ENCODE measurements at places on chromosomes 12 and 14.

GRCh38 chr12:4005851-4006430, 132.7 kb upstream of the PARP11 start:
- no peak for DNase-seq

GRCh38 chr14:92786427-92786756, 7.7 kb upstream of the GOLGA5 start:
- DNase-seq: no peak

GRCh38 chr12:97275256-97275655, 187.3 kb upstream of the RMST start:
- no peak for DNase-seq

DNA sequence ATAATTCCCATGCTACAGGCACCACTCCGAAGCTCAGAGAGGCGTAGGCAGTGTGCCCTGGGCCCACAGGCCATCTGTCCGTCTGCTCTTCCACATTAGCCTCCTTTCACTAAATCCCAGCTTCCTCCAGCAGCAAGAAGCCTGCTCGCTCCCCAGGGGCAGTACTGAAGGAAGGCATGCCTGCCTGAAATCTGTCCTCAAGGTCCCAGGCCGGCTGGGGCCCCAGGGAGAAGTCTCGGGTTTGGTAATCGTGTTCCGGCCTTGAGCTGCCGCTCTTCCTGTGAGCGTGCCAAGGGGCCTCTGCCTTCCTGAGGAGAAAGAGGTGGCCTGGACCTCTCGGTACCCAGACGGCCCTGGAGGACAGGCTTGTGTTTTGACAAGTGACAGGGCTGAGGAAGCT, 15.2 kb upstream of the DLK1 start:
- no peak for DNase-seq

GRCh38 chr14:37329189-37330001, 131.7 kb downstream of the MIPOL1 start:
- no peak for DNase-seq

DNA sequence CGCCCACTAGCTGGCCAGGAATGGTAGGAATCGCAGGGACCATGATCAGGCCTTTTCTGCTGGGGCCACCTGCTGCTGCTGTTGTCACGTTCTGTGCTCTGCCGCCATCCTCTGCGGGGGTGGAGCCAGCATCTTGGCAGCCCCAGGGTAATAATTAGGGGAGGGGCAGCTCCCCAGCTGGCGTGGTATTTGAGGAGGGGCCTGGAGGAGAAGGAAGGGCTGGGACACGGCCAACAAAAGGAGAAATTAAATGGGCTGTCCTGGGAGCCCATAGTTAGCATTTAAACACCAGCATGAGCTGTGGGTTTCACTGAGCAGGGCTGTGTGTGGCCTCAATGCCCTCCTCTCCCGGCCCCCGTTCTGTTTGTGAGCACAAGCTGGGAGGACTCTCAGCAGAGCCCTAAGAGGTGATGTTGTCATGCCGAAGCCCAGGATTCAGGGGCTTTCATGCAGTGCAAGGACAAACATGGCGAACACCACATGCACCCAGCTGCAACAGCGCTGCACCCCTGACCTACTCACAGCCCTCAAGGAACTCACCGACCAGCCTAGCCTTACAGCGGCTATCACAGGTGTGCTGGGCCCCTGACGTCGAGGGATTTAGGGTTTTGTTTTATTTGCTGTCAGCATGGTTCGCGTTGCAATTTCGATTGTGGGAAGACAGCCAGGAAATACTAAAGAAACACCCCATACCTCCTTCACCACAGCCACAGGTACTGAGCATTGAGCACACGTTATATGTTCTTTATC, 324.3 kb downstream of the CACNA1C start:
- no peak for DNase-seq

- DNase-seq: no peak
Measured at GRCh38 chr12:54126696-54127537, 61.9 kb downstream of the SMUG1 start.

GRCh38 chr12:129687731-129688130, 216.1 kb downstream of the TMEM132D start:
- DNase-seq: no peak

GRCh38 chr12:83800022-83800421, 1112.6 kb downstream of the SLC6A15 start:
- DNase-seq: no peak

DNA sequence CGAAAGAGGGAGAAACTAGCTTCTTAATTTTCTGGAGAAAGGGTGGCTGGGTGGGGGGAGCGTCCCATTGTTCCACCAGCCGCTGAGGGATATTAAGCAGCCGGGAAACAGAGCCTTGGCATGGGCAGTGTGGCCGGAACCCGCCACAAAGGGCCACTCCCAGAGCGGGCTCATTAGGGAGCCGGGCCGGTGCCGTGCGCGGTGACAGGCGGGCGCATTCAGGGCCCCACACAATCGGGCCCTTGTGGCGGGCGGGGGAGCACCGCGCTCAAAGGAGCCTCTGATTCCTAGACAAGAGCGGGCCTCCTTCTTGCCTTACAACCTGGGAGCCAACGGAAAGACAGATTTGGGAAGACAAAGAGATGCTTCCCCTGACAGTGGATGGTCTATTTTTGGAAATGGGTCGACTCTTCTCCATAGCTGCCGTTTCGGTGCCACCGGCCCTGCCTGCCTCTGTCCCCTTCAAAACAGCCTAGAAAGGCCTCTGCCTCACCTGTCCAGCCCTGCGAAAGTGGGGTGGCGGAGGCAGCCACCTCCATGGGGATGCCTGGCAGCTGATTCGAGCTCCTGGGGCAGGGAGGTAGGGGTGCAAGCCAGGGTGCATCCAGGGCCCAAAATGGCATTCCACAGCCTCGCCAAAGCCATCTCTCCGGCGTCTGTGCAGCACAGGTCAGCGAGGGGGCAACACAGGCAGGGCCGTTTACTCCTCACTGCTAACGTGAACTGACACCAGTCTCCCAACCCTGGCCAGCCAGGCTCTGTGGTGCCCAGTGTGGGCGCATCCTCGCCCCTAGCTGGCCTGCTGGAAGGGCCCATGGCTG, 10.9 kb downstream of the CCDC85C start:
- no peak for DNase-seq

DNA sequence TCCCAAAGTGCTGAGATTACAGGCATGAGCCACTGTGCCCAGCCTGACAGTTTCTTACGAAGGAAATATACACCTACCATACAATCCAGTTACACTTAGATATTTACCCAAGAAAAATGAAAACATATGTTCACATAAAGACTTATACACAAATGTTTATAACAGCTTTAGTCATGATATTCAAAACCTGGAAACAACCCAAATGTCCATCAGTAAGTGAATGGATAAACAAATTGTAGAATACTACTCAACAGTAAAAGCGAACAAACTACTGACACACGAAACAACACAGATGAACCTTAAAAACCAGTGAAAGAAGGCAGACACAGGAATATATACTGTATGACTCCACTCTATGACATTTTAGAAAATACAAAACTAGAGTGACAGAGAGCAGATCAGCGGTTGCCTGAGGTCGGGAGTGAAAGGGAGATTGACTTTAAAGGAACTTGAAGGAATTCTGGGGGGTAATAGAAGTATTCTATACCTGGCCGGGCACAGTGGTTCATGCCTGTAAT, 83.6 kb downstream of the SPRING1 start:
- DNase-seq: no peak

DNA sequence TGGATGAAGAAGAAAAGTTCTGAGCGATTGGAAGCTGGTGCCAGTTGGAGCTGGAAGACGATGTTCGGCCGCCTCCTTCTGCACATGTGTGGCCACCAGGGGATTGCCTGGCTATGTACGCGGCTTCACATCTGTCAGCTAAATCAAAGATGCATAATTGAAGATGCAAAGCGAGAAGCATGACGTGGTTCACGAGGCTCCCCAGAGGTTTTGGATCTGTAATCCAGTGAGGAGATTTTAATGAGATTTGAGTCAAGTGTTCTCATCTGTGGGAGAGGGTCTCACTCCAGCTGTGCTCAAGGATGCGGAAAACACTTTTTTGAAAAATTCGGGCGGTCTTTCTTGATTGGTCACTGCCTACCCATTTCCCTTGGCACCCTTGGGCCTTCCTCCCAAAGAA, 94.6 kb downstream of the PAX9 start:
- DNase-seq: no peak

DNA sequence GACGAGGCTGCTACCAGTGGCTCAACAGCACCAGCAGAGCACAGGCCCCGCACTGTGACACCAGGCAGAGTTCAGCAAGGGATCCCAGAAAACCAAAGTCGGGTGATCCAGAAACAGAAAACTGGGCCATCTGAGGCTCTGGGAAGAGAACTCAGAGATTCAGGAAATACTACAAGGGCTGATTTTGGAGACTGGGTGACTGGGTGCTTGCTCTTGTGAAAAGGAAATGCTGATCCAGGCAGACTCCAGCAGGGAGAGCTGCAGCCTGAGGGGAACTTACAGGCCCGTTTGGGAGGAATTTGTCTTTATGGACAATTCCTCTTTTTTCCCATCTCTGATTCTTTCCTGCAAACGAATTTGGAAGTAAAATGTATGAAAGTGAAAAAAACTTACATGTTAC, 28.2 kb downstream of the FOXN3 start:
- DNase-seq: no peak

DNA sequence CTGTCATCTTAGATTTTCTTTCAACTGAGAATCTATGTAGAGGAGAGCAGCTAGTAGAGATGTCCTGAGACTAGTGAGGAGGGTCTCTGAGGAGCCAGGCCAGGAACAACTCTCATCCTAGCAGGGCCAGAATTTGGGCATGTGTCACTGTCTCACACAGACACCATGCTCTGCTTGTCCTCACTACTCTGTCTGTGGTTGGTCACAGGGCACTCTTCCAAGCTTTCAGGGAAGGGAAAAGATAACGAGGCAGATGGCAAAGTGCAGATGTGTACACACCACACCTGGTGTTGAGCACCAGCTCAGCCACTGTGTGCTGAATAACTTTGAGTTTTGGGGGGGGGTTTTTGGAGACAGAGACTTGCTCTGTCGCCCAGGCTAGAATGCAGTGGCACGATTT, 2.5 kb downstream of the SSPN start:
- no peak for DNase-seq

DNA sequence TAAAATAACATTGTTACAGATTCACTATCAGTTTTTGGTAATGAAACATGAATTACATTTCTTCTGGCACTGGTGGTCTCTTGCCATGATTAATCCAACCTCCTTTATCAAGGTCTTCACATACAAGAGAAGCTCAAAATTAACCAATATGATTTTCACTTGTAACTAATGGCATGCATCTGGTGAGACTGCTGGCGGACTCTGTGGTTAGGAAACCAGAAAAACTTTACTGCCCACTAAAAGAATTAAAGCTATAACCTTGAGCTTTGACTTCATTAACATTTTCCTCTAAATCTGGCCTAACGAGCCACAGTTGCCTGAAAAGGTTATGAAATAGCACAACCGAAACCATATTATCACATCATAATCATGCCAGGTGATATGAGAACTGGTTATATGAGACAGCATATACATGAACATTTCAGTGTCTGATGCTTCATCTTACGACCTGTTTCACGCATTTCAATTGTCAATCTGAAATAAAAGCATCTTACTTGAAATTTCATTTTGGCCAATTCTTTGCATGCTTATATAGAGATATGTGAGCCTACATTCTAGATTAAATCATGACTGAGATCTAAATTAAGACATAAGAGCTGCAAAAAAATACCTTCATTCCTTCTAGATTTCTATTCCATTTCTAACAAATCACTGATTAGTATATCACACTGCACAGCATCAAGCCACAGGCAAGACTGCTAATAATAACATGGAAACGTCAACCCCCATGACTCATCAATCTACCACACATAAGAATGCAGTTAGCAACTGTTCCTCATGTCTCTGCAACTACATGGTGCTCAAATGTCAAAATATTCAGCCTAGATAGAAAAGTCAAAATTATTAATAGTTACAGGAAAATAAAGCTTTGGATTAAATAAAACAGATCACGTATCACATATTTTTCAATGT, 89.3 kb downstream of the OSBPL8 start:
- DNase-seq: no peak

GRCh38 chr12:132400011-132400641, 70.7 kb upstream of the GALNT9 start:
- DNase-seq: no peak

DNA sequence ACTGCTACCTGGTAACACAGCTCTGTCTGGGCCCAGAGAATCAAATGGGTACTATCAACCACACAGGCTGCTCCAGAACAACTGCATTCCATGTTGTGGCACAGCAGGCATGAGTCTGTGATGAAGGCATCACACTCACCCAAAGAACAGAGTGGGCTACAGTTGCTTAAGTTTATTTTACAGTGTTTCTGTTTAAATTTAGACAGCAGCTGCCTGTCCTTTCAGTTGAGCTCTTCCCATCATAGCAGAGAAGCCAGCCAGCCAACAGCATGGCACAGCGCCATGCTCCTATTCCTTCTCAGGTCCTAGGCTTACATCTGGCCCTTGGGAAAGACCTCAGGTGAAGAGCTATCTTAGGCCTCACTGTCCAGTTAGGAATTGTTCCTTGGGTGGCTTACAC, 147.0 kb upstream of the FRMD6 start:
- no peak for DNase-seq

GRCh38 chr12:101746661-101747060, 7.4 kb upstream of the SYCP3 start:
- no peak for DNase-seq

DNA sequence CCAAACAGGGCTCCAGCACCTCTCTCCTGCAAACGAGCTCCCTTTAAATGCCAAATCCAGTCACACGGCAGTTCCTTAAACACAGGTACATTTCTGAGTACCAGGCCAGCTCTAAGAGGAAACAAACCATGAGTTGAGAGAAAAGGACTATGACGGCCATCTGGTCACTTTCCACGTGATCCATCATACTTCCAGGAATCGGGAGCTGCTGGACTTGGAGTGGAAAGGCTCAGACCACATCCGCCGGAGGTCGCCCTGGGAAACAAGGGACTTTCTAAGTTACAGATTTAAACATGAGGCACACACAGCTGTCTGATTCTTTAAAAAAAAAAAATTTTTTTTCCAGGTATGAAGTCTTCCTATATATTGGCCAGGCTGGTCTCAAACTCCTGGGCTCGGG, 39.2 kb downstream of the ACADS start:
- no peak for DNase-seq

- no peak for DNase-seq
Measured at GRCh38 chr12:106831699-106832098, 57.2 kb downstream of the RIC8B start.

- DNase-seq: peak; percentile 27
Measured at GRCh38 chr12:9364224-9365176, 156.3 kb upstream of the PZP start.

GRCh38 chr14:54881235-54881760, 21.3 kb downstream of the GCH1 start:
- DNase-seq: no peak

DNA sequence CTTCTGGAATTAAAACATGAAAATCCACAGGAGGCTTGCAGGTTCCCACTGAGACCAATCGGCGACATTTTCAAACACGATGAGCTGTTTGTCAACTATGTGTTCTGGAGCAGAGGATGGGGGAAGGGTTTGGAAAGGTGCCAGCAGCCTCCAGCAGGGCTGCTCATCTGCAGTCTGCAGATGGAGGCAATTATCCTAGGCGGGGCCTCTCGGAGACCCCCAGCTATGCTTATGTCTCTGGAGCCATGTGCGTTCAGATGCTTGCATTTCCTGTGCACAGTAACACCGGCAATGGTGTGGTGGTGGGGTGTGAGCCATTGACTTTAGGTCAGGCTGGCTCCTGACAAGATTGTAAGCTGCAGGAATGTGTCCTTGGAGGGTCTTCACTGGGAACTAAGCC, 51.7 kb downstream of the RPH3A start:
- no peak for DNase-seq

GRCh38 chr14:69259527-69260189, at the start of gene GALNT16:
GALNT16 (plus strand) TSS chr14:69260158; CDS start chr14:69260291, 133 bp downstream.
- DNase-seq: no peak

GRCh38 chr12:91178781-91179180, 3.8 kb downstream of the DCN start:
- DNase-seq: no peak
